Panc1 (cell line): ENCODE measurements at places on chromosomes 7 and 10.

DNA sequence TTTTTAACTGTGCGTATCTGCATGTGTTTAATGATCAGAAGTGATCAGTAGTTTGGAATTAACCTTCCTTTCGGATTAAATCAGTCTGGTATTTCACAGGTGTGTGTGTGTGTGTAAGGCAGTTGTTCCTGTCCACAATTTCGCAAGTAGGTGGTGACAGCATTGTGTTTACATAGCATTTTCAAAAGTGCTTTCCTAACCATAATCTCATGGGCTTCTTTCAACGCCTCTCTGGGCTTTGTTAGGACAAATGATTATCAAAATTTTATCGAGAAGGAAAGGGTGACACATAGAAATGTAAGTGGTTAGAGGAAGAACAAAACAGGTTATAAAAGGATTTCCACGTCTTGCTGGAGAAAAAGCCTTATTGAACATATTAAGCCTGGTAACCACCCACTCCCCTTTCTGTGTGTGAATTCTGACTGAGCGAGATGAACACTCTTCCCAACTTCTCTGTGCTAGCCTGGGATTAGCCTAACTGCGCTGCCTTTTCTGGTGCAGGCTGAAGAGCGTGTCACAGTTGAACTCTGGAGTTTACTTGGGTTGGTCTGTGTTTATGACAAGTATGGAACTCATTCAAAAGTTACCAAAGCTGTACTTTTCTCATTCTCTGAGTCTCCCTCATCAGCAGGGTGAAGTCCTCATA is 292.3 kb upstream of the PITRM1 start:
- H3K4me1 ChIP-seq, result peaks cover 34% of the 10 kb centered on the region
- peak overlapping the region; percentile 83 for H3K27ac ChIP-seq
- no peaks in the 10 kb centered on the region for H3K27me3 ChIP-seq
- no peak overlapping the region for H3K4me3 ChIP-seq

DNA sequence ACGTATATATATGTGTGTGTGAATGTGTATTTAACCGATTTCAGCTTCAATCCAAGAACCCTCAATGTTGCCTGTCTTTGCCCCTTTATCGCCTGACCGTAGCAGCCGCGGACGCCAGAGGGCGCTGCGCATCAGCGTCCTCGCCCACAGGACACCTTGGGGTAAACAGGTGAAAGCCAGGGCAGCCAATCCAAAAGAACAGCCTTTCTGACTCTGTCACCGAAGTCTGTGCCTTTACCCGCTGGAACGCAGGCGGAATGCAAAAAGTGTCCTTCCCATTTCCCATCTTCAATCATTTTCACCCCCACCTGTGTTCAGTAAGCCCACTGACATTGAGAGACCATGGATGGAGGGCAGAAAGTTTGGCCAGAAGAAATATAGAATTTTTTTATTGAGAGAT is 3.6 kb downstream of the NXPH1 start:
- H3K36me3 ChIP-seq, result no peaks in the 10 kb centered on the region; the same call in 1 of the 2 replicates
- DNase-seq, result no peak
- H3K27me3 ChIP-seq, result peaks cover 55% of the 10 kb centered on the region
- peaks cover 5% of the 10 kb centered on the region; the same call in 1 of the 2 replicates for H3K4me1 ChIP-seq

DNA sequence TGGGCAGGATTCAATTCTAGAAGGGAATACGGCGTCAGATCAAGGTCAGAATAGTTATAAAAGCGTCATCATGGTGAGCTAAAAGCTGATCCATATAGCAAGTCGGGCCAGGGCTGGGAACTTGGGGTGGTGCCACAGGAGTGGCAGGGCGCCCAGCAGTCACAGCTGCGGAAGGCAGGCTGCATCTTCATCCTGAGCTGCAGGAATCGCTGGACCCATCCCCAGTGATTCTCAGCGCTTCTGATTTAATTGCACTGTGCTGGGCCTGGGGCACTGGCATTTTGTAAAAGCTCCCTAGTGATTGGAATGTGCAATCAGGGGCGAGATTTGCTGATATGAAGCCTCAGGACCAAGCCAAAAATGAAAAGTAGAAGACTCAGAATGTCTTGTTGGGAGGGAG is 135.3 kb downstream of the CTTNBP2 start:
- no peak for DNase-seq
- H3K27ac ChIP-seq, result no peak overlapping the region
- no peak overlapping the region for H3K4me3 ChIP-seq
- H3K27me3 ChIP-seq, result peaks cover 6% of the 10 kb centered on the region
- no peaks in the 10 kb centered on the region for H3K36me3 ChIP-seq

DNA sequence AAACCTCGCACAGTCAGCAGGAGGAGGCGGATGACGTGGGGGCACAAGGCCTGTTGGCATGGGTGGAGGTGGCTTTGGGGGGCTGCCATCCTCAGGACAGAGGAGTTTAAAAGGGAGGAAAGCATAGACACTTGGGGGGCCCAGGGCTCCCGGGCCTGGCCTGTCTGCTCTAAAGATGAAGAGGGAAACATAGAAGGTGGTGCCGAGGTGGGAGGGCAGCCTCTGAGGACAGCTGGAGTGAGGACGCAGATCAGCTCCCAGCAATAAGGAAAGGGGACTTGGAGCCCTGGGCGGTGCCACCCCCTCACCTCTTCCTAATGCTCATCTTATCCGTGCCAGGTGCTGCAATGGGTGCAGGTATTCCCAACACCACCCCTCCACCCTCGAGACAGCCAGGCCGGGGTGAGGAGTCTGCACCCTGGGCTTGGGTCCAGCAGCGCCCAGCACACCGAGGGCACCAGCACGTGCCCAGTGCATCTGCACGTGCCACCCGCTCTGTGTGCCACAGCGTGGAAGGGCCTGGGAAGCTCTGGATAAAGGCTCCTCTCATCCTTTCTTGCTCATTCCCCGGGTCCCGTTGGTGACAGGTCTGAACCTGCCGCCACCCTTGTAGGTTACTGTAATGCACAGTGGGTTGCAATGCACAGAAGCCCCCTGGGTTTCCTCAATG is 566.0 kb upstream of the FOXK1 start:
- H3K27me3 ChIP-seq, result no peaks in the 10 kb centered on the region
- no peaks in the 10 kb centered on the region for H3K36me3 ChIP-seq

DNA sequence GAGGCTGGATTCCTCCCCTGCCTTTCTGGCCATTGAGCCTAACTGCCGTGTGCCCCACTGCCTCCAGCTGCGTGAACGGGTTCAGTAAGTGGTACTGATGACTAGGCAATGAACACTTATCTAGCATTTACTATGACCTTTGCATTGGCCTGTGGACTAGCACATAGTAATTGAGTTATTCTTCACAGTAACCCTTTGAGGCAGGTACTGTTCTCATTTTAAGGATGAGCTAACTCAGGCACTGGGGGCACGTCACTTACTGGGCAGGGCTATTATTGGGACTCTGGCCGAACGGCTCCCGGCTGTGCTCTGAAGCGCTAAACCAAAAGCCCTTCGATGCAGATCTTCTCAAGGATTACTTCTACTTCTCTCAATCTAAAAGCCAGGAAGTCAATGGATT is 38.3 kb downstream of the WIPF3 start:
- DNase-seq, result no peak
- no peaks in the 10 kb centered on the region for H3K36me3 ChIP-seq
- H3K27ac ChIP-seq, result no peak overlapping the region
- H3K4me1 ChIP-seq, result no peaks in the 10 kb centered on the region
- H3K4me3 ChIP-seq, result no peak overlapping the region

DNA sequence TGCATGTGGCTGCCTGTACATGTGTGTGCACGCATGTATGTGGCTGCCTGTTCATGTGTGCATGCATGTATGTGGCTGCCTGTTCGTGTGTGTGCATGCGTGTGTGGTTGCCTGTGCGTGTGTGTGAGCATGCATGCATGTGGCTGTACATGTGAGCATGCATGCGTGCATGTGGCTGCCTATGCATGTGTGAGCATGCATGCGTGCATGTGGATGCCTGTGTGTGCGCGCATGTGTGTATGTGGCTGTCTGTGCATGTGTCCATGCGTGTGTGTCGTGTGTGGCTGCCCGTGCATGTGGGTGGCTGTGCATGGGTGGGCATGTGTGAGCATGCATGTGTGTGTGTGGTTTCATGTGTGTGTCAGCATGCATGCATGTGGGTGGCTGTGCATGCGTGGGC is 218.3 kb downstream of the ELFN1 start:
- no peak overlapping the region for H3K27ac ChIP-seq
- DNase-seq, result no peak
- H3K36me3 ChIP-seq, result no peaks in the 10 kb centered on the region
- H3K4me1 ChIP-seq, result peaks cover 5% of the 10 kb centered on the region
- no peak overlapping the region for H3K4me3 ChIP-seq

GRCh38 chr10:99041468-99041867 is 194.2 kb downstream of the HPSE2 start:
- no peak overlapping the region for H3K4me3 ChIP-seq
- DNase-seq, result no peak
- peaks cover 3% of the 10 kb centered on the region for H3K27me3 ChIP-seq
- no peaks in the 10 kb centered on the region for H3K36me3 ChIP-seq

- no peaks in the 10 kb centered on the region for H3K27me3 ChIP-seq
- peak overlapping the region; percentile 88 for H3K4me3 ChIP-seq
- H3K36me3 ChIP-seq, result no peaks in the 10 kb centered on the region; the same call in 1 of the 2 replicates
Observed at GRCh38 chr10:31926765-31927564, 1.7 kb downstream of the ARHGAP12 start.

GRCh38 chr10:97333601-97334369 is 744 bp downstream of the FRAT2 start:
- peak overlapping the region; percentile 92 for H3K27ac ChIP-seq
- DNase-seq, result no peak
- peaks cover 49% of the 10 kb centered on the region for H3K4me1 ChIP-seq
- no peaks in the 10 kb centered on the region for H3K27me3 ChIP-seq

- H3K36me3 ChIP-seq, result no peaks in the 10 kb centered on the region
- no peak overlapping the region for H3K4me3 ChIP-seq
- H3K27ac ChIP-seq, result no peak overlapping the region
- DNase-seq, result no peak
- H3K27me3 ChIP-seq, result no peaks in the 10 kb centered on the region
- no peaks in the 10 kb centered on the region for H3K4me1 ChIP-seq
Observed at GRCh38 chr10:10092581-10092980, 925.1 kb upstream of the CELF2 start.

DNA sequence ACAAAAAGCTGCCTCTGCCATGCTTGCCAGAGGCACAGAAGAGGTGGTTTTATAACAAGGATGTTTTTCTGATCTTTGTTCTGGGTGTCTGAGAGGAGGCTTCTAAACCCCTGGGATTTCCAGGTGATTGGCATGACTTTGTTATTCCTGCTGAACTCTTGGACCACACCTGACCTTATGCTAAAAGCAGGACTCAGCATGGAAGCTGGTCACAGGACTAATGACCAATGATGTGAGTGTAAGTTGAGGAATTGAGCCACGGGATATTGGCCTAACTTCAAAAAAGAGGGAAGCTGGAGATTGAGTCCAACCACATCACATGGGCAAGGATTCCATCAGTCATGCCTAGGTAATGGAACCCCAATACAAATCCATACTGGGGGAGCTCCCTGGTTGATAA is 437.9 kb downstream of the POM121L12 start:
- H3K36me3 ChIP-seq, result no peaks in the 10 kb centered on the region
- no peak overlapping the region for H3K4me3 ChIP-seq
- no peak for DNase-seq
- H3K4me1 ChIP-seq, result no peaks in the 10 kb centered on the region
